ENCODE measurements at places on chromosomes 6 and 20.
A peak's percentile ranks its signal among the peaks of the same experiment; 100 is the strongest.

GRCh38 chr6:27669295-27669623 lies 196.4 kb upstream of the ZNF184 start:
- DNase-seq, result no peak

DNA sequence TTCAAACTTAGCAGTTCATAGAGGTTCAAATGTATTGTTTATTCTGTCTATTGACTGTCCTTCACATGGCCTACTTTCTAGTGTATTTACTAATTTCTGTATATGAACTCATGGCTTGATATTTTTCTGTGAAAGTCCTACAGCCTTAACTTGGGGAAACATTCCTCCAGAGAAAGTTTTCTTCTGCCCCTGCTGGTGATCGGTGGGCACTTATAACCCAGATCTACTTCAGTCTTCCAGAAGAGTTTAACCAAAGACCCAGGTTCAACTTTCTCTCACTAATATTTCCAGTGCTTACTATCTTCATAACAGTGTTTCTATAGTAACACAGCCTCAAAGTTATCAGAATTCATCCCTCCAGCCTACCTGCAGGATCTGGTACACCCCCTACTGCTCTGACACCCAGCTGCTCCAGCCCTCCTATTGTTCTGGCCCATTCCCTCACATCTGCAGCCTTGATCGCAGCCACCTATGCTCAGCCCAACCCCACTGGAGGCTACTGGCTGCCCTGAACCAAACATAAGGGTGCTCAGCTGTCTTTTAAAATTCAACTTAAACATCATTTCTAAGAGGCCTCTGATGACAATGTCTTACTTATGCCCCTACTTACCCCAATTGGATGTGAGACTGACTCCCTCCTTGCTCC lies 72.3 kb downstream of the TBX18 start:
- DNase-seq, result no peak

- DNase-seq, result no peak
These were observed 38.9 kb upstream of the STMND1 start for GRCh38 chr6:17062871-17063440.

DNA sequence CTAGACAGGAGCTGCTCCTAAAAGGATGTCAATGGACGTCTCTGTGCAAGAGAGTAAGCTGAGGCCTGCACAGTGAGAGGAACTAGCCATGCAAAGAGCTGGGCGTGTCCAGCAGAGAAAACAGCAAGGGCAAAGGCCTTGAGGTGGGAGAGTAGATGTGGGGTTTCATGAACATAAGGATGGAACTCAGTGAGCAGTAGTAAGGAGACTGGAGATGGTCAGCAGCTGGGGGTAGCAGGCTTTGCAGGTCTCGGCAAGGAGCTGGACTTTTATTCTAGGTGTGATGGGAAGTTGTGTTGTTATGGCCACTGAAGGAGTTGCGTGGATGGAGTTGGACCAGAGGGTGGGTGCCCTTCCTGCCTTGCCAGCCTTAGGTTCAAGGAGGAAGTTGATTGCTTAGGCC lies 90.7 kb upstream of the SIRPA start:
- no peak for DNase-seq

GRCh38 chr6:65182681-65183080 lies 524.3 kb downstream of the EYS start:
- no peak for DNase-seq

GRCh38 chr6:43776799-43777776 lies 7.1 kb downstream of the VEGFA start:
- no peak for DNase-seq

DNA sequence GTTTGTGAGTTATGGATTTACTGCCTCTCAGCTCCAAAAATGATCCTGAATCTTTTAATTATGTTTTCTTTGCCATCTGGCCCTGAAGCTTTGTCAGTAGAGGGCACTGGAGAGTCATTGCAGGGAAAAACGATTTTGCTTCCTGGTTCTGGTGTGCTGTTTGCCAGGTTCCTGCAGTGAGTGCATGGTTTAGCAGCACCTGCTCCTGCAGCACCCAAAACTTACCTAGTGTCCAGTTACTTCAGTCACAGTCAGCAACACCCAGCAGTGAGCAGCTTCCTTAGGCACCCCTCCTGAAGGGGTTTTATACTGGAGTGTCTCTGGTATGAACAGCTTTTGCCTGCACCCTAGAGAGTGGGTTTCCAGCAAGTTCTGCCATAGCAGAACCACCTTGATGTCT lies 6.0 kb upstream of the TRIM26 start:
- peak; percentile 23 for DNase-seq

- no peak for DNase-seq
These were observed 298.5 kb upstream of the TBX18 start for GRCh38 chr6:85062884-85063283.

GRCh38 chr6:75488033-75488432 lies 5.6 kb downstream of the FILIP1 start:
- DNase-seq, result no peak

DNA sequence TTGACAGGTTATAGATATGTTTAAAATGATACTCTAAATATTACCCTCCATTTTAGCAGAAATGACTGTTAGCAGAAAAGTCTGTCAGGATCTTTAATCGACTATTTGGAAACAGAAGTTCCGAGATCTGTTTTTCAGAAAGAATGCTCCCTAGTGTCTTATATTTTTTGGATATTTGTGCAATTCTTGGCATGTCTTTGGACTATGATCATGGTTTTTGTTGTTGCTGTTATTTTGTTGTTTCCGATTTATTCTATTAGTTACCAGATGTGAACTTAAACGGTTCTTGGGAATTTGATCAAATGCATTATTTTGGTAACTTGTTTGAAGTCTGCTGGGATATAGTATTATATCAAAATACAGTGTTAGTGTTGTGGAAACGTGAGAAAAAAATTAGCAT lies 106.4 kb upstream of the CEP162 start:
- no peak for DNase-seq

DNA sequence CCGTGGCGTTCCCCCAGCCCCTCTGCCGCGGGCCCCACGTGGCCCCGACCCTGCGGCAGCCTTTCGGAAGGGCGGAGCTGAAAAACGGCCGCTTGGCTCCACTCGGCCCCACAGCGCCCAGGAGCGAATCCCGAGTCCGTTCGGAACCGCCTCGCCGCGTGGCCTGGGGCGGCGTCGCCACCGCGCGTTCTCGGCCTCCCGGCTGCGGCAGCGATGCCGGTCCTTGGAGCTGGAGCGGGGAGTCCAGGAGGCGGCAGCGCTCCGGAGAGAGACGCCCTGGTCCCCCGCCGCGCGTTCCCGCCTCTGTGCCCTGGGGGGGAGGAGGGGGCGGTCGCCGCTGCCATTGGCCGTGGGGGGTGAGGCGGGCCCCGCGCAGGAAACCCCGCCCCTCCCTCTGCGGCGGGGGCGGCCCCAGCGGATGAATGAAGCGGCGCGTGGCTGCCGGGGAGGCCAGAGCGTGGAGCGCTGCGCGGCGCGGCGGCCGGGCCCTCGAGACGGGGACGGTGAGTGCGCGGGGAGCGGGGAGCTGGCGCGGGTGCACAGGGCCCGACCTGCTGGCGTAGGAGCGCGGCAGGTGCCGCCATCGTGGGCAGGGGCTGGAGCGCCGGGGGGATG lies at the start of gene SLCO4A1:
Gene SLCO4A1 (plus strand): TSS at position 453 of the 615 bp plus-strand sequence. CDS start 13,952 bp downstream, outside the sequence.
- peak; percentile 86 for DNase-seq

DNA sequence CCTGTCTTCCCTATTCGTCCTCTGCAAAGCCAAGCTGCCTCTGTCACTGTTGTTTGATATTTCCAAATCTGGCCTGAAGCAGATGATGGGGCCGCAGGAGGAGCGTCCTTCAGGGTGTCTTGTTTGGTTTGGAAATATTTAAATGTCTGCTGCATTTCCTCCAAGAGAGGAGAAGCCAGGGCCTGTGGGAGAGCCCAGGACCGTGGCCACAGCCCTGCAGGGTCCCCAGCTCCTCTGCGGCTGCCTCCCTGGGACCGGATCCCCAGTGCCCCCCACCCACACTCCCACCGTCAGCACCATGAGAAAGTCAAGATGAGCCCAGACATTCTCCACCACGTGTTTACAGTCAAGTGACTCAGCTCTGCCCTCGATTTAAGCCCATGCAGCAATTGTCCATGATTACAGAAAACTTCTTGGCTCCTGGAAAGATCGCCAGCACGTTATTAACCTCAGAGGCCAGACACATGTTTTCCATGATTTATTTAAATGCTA lies 18.2 kb downstream of the FOXF2 start:
- DNase-seq, result no peak

GRCh38 chr6:143539106-143539505 lies 27.6 kb upstream of the FUCA2 start:
- DNase-seq, result no peak

GRCh38 chr6:90227213-90227612 lies 69.4 kb downstream of the BACH2 start:
- no peak for DNase-seq

DNA sequence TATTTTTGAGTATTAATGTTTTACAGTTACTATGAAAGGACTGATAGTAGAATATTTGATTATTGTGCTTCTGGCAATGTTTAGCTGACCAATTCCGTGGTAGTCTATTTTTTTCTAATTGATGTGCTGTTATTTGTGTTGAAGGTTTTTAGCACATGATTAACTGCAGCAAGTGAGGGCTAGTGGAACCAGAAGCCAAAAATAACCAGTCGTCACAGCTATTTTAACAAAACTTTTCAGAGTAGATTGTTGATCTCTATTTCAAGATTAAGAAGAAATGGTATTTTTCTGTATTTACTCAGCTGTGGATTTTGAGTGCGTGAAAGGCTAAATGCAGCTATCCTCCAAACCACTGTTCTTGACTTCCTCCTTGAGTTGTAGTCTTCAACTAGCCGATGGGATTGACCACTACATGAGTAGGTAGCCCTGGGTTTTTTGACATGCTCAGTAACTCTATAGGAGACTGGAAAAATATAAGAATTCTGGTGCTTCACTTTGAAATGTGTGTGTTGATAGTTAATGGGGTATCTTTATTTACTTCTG lies 258.0 kb downstream of the ZFAND3 start:
- no peak for DNase-seq

- no peak for DNase-seq
These were observed 41.5 kb upstream of the FAM184A start for GRCh38 chr6:119119989-119120388.

DNA sequence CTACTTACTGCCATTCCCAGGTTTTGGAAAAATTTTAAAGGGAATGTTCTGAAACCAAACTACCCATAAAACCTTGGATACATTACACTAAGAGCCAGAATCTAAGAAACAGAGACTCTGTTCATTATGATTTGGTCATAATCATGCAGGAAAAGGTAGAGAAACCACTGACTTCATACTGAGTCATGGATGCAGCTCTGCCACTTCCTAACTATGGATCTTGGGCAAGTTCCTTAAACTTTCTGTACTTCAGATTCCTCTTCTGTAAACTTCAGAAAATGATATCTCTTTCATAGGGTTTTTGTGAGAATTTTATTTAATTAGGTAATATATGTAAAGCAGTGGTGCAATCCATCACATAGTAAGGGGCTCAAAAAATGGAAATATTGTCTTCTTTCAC lies 20.0 kb downstream of the PLA2G7 start:
- no peak for DNase-seq

- DNase-seq, result no peak
These were observed 94.5 kb downstream of the HTR1B start for GRCh38 chr6:77368660-77369313.

- no peak for DNase-seq
These were observed 533 bp downstream of the ZFAND3 start for GRCh38 chr6:37819802-37820717.

GRCh38 chr6:25107218-25107617 lies 171.5 kb upstream of the RIPOR2 start:
- no peak for DNase-seq

DNA sequence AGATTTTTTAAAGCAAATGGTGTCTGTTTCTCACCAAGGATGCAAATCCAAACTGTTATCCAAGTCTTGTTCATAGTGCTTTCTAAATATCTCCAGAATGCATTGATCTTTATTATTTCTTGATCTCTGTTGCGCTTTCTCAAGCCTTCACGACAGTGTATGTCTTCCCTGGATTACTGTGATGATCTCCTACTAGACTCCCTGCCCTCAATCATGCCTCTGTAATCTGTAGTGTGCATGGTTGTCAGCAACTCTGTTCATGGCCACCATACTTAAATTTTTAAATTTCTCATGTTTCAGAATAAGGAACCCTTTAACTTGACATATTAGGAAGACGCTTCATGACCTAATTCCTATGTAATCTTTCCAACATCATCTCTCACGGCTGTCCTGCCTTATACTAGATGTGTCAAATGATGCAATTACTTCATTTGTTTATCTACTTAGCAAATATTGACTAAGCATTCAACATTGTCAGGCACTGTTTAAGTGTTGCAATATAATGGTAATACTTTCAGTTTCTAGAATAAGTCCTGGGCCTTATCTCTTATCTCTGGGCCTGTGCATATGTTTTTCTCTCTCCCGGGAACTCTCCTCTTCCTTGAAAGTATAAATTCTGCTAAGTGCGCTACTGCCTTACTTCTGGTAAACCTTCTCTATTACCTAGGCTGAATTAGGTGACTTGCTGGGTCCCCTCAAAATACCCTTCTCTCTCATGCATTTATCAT lies 25.6 kb upstream of the AHI1 start:
- no peak for DNase-seq

DNA sequence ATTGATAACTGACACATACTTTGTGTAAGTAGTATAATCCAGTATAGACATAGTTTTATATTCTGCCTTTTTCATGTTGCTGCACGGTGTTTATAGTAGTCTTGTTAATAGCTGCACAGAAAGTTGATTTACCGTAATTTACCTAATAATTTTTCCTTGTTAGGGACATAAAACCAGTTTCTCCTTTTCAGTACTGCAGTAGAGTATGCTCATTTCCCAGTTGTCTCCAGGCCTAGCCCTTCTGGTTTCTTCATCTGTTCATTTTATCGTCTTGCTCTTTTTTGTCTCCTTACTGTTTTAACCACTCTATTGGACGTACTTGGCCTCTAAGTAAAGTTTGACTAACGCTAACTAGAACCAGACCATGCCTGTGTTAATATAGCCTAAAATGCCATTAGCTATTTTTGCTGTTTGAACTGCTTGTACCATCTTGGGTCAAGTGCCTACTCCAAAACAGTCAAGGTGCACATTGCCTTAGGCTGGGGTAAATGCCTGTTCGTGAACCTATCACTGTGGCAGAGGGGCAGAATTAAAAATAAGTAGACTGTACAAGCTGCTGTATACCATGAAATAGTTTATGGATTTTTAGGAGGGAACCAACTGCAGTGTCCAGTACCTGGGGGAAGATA lies 34.8 kb downstream of the CDS2 start:
- DNase-seq, result no peak

All from NCI-H187 (cell line).